NCI-H1105 treated with DMSO at 0.1 percent for 48 hours (cell line): ENCODE measurements at places on chromosomes 3 and 15.

- no peak for DNase-seq
Observed at GRCh38 chr3:141830508-141830907, 45.9 kb upstream of the ATP1B3 start.

GRCh38 chr3:32897981-32898623 is 53.3 kb upstream of the CCR4 start:
- no peak for DNase-seq

DNA sequence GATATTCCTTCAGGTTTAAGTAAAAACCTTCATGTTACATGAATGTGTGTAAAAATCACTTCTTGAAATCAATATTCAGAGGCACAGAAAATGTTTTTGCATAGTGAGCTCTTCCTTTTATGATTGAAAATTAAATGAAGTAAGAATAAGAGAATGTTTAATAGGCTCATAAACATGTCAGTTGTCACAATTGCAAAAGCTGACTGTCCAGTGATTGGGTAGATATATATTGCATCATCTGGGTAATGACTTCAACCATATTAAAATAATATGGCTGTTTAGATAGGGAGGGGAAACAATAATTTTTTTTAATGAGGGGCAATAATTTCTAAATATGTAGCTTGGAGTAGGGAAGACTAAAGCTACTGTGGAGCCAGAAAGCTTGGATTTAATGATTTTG is 529.8 kb upstream of the GOLIM4 start:
- DNase-seq = no peak

- DNase-seq = no peak
Observed at GRCh38 chr3:24264748-24265158, 229.9 kb downstream of the THRB start.

GRCh38 chr15:43292375-43293078 is 25.8 kb upstream of the TGM5 start:
- DNase-seq = no peak

GRCh38 chr15:66089509-66089908 is 164.0 kb downstream of the MEGF11 start:
- DNase-seq = no peak

GRCh38 chr3:169541528-169541927 is 122.0 kb downstream of the MECOM start:
- no peak for DNase-seq

- peak; percentile 56 for DNase-seq
Observed at GRCh38 chr3:120506076-120506827, 55.5 kb upstream of the FSTL1 start.
